ENCODE measurements at places on chromosomes 5 and 9.

DNA sequence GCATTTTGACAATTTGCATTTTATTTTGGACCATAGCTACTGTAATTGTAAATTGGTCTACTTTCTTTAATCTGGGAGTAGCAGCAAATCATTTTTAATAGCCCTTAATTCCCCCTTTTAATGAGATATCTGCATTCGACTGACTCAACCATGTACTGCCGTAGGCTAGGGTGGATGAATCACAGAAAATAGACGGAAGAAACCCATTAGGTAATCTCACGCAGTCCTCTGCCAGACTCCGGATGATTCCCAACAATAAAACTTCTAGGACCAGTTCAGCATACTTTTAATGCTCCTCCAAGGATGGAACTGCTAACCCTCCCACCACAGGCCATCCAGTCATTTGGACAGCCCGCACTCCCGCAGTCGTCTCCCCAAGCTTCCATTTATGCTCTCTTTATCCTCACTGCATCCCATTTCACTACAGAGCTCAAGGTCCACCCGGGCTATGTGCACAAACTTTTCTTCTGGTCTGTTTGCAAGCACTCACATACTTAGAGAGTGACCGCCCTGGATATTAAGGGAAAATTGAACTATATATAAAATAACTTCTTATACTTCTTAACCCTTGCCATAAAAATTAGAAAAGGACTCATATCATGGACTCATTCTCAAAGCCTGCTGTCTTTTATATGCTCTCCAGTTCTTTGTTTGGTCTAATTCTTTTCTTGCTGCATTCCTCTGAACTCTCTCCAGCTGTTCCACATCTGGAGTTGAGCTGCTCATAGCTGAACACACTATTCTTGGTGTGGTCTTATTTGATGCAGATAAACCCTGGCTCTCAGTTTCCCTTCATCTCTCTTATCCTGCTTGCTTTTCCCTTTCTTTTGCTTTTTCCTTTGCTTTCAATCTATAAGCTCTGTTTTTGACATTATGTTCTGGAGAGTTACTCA, 326.6 kb downstream of the ARL15 start:
- peak; percentile 69 for DNase-seq

DNA sequence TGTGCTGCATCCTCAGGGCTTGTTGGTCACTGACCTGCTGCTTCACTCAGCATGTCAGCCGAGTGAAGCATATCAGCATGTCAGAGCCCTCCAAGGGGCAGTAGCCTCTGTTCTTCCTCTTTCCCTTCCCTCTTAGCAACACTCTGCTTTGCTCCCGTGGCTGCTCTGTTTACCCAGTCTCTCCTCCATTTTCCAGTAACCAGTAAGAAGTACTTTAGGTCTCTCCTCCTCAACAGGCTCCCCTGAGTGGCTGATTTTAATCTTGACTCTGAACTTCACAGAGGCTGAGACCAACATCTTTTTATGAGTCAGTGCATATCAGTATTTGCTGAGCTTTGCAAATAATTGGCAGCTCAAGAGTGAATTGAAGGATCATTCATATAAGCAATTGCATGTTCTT, 18.6 kb upstream of the ADRB2 start:
- no peak for DNase-seq

- no peak for DNase-seq
Measured at GRCh38 chr9:132054024-132054423, 25.6 kb downstream of the MED27 start.

DNA sequence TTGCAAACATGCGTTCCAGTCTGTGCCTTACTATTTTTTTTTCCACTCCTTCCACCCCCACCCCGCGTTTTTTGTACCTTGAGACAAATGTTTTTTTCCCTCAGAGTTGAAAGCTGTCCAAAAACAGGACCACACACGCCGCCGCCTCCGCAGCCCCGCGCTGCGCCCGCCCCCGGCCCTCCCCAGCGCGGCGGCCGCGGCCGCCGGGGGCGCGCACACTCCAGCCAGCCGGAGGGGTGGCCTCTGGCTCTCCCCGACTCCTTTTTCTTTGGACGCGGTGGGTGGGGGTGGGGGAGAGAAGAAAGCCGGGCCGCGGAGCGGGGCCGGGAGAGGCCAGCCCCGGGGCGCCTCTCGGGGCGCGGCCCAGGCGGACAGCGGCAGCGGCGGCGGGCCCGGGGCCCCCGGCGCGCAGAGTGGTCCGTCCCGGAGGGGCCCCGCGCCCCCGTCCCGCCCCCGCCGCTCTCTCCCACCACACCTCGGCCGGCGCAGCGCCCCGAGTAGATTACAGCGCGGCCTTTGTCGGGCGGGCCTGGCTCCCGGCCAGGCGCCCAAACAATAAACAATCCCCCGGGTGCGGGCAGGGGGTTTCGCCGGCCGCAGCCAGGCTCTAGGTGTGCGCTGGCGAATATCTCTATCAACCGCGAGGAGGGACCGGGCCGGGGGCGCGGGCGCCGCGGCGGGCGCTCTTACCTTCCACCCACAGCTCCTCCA, 10.9 kb downstream of the PTCH1 start:
- no peak for DNase-seq

DNA sequence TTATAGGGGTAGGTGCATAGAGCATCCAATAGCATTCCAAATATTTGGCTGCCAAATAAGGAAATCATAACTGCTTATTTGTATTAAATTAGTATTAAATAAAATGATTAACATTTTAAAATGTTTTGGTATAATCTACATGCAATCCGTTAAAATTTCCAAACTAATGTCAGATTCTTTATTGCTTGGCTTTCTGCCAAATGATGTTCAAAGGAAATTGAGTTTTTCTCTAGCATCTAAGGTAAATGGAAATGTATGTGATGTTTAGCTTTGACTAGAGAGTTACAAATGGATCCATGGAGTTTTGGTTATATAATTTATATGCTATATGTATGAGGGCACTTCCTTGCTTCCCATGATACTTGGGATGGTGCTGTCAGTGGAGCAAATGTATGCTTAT, 121.7 kb downstream of the ZCCHC7 start:
- DNase-seq = no peak

- no peak for DNase-seq
Measured at GRCh38 chr5:165135565-165135964, 1630.1 kb downstream of the MAT2B start.

- peak; percentile 87 for DNase-seq
Measured at GRCh38 chr5:55418994-55419968, 111.5 kb downstream of the MTREX start.

DNA sequence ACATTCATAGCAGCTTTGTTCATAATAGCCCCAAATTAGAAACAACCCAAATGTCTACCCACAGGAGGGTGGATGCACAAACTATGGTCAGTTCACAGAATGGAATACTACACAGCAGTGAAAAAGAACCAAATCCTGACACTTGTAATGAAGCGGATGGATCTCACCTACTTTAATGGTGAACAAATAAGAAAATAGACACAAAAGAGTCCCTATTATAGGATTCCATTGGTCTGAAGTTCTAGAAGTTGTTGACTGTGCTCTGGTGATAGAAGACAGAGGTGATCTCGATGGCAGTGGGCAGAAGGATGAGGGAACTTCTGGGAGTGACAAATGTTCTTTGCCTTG, 20.6 kb upstream of the LAMC3 start:
- DNase-seq = no peak

- DNase-seq = no peak
Measured at GRCh38 chr9:105399117-105399516, 48.7 kb upstream of the FSD1L start.

- DNase-seq = no peak
Measured at GRCh38 chr5:143010351-143010750, 240.2 kb downstream of the ARHGAP26 start.

GRCh38 chr9:116476935-116477381, 210.1 kb upstream of the TRIM32 start:
- no peak for DNase-seq

- no peak for DNase-seq
Measured at GRCh38 chr9:69798744-69799143, 21.9 kb upstream of the CFAP95 start.
